ENCODE measurements at places on chromosomes 6 and 20.

- no peak for DNase-seq
Measured at GRCh38 chr6:128696691-128697689, 176.6 kb upstream of the PTPRK start.

GRCh38 chr6:63509652-63510352 lies 62.5 kb upstream of the LOC128125822 start:
- DNase-seq: no peak

DNA sequence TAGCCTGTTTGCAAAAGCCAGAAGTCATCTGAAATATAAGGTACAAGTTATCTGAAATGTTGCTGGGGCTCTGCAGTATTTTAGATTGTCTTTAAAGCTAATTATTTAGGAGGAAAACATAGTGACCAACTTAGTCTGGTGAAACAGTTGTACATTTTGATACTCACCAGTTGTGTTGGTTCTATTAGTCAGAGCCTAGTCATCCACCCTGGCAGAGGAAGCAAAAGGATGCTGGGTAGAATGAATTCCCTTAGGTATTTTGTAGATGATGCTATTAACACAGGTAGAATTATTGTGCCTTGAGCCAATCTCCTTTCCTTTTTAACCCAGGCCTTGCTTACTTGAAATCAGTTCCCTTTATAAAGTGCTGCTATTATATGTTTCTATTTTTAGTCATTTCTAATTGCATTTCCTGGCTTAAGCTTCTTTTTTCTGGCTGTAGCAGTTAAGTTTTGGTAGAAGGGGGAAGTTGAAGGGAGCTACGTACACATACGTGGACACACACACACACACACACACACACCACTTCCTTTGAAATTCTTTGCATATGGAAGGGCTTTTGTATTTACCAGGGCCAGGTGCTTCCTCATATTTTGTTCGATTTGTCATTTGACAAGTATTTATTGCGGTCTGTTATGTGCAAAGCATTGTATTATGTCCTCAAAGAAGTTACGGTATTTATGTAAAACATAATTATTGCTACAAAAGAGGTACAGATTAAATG lies 82.4 kb downstream of the RTN4IP1 start:
- DNase-seq: peak; percentile 52

- DNase-seq: no peak
Measured at GRCh38 chr6:453152-453551, 61.6 kb downstream of the IRF4 start.

DNA sequence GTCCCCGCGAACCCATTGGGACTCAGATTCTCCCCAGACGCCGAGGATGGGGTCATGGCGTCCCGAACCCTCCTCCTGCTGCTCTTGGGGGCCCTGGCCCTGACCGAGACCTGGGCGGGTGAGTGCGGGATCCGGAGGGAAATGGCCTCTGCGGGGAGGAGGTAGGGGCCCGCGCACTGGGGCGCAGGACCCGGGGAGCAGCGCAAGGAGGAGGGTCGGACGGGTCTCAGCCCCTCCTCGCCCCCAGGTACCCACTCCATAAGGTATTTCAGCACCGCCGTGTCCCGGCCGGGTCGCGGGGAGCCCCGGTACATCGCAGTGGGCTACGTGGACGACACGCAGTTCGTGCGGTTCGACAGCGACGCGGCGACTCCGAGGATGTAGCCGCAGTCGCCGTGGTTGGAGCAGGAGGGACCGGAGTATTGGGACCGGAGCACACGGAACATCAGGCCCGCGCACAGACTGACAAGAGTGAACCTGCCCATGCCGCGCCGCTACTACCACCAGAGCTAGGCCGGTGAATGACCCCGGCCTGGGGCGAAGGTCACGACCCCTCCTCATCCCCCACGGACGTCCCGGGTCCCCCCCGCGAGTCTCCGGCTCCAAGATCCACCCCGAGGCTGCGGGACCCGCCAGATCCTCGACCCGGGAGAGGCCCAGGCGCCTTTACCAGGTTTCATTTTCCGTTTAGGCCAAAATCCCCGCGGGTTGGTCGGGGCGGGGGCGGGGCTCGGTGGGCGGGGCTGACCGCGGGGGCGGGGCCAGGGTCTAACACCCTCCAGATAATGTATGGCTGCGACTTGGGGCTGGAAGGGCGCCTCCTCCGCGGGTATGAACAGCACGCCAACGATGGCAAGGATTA lies 15.7 kb upstream of the HLA-A start:
- DNase-seq: peak; percentile 70

DNA sequence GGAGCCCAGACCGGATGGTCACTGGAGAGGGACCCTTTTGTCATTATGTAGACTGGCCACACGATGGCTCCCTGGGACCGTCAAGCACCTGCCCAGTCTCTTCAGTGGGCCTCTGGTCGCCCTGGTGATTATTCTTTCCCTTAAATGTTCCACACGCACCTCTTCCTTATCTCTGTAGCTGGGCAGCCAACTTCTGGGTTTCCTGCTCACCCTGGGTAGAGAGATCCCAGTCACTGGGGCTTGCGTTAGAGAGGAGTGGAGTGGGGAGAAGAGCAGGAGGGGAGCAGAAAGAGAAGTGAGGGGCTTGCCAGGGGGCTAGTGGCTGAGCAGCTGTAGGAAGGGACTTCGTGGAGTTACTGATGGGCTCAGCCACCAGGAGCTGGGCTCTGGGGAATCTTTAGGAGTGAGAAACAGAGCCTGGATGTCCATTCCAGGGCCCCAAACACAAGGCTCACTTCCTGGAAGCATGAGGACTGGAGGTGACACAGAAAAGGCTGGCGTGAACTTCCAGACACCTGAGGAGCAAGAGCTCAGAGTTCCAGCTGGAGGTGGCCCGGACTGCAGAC lies 150.1 kb downstream of the DHX35 start:
- DNase-seq: no peak

DNA sequence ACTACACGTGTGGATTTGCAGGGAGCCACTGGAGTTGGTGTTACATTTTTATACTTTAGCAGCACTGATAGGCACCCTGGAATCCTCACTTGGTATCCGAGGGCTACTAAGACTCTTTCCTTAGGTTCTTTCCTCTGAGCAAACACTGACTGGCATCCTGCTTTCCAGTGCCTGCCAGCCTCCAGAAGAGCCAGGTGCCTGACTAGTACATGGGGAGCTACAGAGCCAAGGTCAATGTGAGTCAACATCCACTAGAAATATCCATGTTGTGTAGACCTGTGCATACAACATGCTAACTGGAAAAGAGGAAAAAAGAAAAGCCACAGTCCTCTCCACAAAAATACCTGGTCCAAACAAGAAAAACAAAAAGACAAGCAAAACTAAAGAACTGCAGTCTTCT lies 5.9 kb downstream of the TUBB1 start:
- no peak for DNase-seq

DNA sequence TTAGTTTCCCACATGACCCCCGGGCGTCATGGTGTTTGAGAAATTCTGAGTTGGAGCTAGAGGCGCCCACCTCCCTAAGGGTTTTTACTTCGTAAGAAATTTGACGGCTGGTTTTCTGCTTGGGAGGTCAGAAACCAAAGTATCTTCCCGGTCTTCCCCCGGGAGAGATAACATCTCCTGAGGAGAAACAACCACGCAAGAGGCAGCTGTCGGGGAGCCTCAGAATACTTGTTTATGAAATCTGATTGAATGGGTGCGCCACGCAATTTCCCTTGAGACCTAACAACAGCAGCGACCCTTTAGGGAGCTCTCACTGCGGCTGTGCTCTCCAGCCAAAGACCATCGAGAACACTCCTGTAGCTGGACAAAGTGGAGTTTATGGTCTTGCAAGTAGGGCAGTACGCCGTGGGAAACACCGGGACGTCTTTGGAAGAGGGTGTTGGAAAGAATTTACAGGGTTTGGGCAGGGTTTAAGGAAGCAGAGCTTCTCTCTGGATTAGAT lies 608 bp upstream of the EIF2S2 start:
- peak; percentile 16 for DNase-seq

DNA sequence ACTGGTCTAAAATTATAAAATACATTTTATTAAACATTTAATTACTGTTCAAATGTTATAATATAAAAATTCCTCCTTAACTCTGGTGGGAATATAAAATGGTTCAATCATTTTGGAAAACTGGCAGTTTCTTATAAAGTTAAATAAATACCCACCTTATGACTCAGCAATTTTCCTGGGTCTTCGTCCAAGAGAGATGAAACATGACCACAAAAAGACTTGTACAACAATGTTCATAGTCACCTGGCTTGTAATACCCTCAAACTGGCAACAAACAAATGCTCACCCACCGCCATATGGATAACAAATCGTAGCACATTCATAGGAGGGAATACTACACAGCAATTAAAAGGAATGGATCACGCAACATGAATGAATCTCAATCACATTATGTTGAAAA lies 66.0 kb upstream of the RIN2 start:
- DNase-seq: no peak

DNA sequence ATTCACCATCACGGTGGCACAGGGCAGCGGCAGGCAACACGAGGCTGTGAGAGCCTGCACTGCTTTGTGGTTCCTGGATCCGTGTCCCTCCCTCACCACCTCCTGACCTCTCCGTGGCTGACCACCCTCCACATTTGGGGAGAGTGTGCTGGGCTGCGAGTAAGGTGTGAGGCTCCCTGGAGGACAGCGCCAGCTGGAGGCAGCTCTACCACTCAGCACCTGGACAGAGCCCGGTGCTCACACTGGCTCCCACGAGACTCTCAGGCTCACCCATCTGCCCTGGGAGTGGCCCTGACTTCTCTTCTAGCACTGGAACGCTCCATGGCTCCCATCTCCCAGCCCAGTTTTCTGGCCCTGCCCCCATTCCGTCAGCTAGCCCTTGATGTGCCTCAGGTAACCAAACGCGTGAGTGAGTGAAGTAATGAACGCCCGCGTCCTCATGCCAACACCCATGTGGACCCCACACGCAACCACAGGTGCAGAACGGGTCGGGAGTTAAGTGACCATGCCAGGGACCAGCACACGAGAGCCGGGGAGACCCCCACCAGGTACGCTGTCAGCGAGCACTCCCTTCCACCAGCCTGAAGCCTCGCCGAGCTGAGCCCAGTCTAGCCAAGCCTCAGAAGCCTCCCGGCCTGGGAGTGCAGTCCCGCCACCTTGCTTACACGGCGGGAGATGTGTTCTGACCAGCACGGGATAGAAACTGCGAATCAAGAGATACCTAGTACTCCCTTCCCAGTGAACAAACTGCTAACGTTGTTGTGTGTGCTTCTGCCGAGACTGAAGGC lies 137.2 kb downstream of the WDR27 start:
- DNase-seq: no peak

DNA sequence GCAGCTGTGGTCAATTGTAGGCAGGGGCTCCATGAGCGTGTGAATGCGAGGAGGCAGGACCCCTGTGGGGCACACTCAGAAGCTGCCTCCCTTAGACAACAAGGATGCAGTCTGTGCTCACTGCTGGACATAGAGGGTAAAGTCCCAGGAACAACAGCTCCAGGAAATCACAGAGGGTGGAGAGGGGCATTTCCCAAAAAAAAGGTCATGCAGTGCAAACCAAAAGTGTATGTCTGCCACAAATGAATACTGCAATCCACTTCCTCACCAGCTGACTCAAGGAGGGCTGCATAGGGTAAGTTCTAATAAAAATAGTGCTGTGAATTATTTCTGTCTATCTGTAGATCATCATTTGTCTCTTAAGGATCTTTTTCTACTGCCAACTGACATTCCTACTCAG lies 95.8 kb downstream of the RNF182 start:
- DNase-seq: no peak

- no peak for DNase-seq
Measured at GRCh38 chr20:63441136-63442099, 31.0 kb downstream of the KCNQ2 start.

GRCh38 chr20:59043698-59044097 lies 1.1 kb upstream of the PRELID3B start:
- no peak for DNase-seq

DNA sequence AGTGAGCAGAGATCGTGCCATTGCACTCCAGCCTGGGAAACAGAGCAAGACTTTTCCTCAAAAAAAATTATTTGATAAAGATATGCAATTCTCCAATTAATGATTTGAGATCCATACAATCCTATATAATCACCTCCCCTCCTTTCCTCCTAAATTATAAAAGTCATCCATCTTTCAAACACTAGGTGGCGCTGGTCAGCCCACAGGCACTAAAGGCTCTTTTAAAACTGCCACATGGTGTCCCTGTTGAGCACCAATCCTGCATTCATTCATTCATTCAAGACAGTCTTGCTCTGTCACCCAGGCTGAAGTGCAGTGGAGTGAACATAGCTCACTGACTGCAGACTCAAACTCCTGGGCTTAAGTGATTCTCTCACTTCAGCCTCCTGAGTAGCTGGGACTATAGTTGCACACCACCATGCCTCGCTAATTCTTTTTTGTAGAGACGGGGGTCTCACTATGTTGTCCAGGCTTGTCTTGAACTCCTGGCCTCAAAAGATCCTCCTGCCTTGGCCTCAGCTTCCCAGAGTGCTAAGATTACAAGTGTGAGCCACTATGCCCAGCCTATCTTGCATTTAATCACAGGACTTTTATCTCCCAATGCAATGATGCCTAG lies 58.7 kb upstream of the SLC2A12 start:
- DNase-seq: peak; percentile 55

- DNase-seq: no peak
Measured at GRCh38 chr20:42218621-42219374, 600.6 kb upstream of the CHD6 start.

- DNase-seq: no peak
Measured at GRCh38 chr20:43545837-43546578, 12.8 kb upstream of the SGK2 start.

DNA sequence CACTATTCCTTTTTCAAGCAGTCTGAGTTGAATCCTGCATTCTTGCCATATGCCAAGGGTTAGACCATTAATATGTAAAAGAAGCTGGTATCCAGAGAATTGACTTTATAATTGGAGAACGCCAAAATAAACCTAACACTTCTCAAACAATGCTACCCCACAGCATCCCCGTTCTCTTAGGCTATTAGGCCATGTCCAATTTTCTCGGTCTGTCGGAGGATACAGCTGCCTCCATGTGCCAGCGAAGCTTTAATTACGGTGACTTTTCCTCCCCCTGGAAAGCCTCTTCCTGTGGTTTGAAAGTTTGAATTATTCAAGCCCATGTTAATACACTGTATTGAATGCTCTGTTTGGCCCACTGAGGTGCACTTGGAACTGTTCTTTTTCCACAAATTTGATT lies 60.5 kb downstream of the HS3ST5 start:
- DNase-seq: no peak

DNA sequence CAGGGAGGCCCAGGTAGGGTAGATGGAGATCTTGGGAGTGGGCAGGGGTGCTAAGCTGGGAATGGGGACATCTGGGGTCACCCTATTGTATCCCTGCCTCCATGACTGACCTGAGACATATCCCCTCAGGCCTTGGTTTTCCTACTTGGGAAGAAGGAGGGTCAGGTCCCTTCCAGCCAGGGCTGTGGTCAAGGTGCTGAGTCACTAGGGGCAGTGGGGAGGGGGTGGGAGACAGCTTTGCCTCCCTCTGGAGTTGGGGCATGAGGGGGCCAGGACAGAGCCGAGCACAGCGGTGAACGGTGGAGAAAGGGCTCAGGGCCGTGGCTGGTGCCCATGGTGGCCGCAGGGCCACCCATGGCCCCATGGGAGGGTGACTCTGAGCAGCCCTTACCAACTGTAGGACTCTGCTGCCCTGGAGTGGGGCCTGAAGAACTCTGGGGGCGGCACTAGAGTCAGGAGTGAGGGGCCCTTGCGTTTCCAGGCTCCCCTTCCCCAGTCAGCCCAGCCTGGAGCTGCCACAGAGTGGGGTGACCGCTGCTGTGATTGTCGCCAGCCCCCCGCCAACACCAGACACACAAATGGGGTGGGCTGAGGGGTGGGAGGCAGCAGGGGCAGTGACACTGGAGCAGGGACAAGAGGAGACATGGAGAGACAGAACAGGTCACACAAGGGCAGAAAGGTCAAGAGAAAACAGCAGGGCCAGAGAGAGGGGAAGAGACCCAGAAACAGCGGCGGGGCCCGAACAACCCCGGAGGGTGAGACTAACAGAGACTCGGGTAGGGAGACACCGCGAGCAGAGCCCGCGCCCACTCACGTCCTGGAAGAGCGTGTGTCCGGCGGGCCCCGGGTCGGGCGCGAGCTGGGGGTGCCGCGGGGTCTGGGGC lies 576 bp downstream of the NECAB3 start:
- no peak for DNase-seq

All from memory B cell (primary cell).